Tibial nerve (tissue), 4 donors: ENCODE measurements at places on chromosomes 12 and 14. TPM values are rescaled to one million over a fixed set of nuclear protein-coding genes. Genes with fewer than 3 reads are reported as not detected.

- peaks cover 19% of the 10 kb centered on the region for H3K4me1 ChIP-seq
- no peaks in the 10 kb centered on the region for H3K36me3 ChIP-seq
- H3K27me3 ChIP-seq, result no peaks in the 10 kb centered on the region
- no peak overlapping the region for H3K4me3 ChIP-seq
- DNase-seq, result no peak
Observed at GRCh38 chr12:46153268-46153872, 115.5 kb downstream of the SLC38A1 start.

GRCh38 chr12:111444925-111445725, 39.4 kb downstream of the SH2B3 start:
- no peak for DNase-seq
- H3K4me1 ChIP-seq, result no peaks in the 10 kb centered on the region
- no peaks in the 10 kb centered on the region for H3K27me3 ChIP-seq
- peaks cover 75% of the 10 kb centered on the region for H3K36me3 ChIP-seq
- no peak overlapping the region for H3K4me3 ChIP-seq
- peak overlapping the region; percentile 63 for H3K27ac ChIP-seq

DNA sequence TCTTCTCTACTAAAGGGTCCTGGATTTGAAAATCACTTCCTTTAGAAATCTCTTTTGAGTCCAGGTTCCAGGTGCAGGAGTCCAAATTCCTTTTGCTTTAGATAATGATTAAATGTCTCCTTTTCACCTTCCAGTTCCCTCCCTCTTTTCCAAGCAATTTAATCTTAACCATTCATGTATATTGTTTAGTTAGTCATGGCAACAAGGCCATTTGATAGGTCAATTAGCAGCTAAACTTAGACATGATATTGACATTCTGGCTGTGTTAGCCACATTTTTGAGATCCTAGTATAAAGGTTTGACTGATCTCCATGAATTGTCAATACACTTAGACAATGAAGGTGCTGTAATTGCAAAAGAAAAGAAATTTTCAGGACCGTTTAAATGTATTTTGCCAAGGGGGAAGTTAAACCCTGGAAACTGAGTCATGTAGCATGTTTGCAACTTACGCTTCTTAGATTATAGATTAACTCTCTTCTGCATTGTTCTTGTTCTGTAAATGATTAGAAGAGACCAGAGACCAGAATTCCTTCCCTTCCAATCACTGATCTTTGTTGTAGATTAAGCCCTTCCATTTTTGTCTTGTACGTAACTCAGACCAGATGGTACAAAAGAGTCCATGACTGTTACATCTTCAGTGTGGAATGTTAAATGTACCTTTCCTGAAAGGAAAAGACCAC, 12.4 kb upstream of the C12orf75 start:
- H3K27ac ChIP-seq, result no peak overlapping the region
- DNase-seq, result no peak
- no peaks in the 10 kb centered on the region for H3K27me3 ChIP-seq

GRCh38 chr14:92747701-92748258, 647 bp downstream of the LGMN start:
- H3K4me3 ChIP-seq, result peak overlapping the region; percentile 86
- no peaks in the 10 kb centered on the region for H3K36me3 ChIP-seq
- no peaks in the 10 kb centered on the region for H3K4me1 ChIP-seq
- H3K27me3 ChIP-seq, result no peaks in the 10 kb centered on the region

GRCh38 chr14:102028733-102029132, 58.1 kb downstream of the HSP90AA1 start:
- peaks cover 6% of the 10 kb centered on the region for H3K4me1 ChIP-seq
- no peaks in the 10 kb centered on the region for H3K27me3 ChIP-seq
- no peak overlapping the region for H3K4me3 ChIP-seq
- H3K27ac ChIP-seq, result no peak overlapping the region
- DNase-seq, result no peak

- no peak for DNase-seq
- peaks cover 18% of the 10 kb centered on the region for H3K4me1 ChIP-seq
- H3K27ac ChIP-seq, result no peak overlapping the region
- no peak overlapping the region for H3K4me3 ChIP-seq
Observed at GRCh38 chr14:102219316-102219715, 79.6 kb downstream of the WDR20 start.

DNA sequence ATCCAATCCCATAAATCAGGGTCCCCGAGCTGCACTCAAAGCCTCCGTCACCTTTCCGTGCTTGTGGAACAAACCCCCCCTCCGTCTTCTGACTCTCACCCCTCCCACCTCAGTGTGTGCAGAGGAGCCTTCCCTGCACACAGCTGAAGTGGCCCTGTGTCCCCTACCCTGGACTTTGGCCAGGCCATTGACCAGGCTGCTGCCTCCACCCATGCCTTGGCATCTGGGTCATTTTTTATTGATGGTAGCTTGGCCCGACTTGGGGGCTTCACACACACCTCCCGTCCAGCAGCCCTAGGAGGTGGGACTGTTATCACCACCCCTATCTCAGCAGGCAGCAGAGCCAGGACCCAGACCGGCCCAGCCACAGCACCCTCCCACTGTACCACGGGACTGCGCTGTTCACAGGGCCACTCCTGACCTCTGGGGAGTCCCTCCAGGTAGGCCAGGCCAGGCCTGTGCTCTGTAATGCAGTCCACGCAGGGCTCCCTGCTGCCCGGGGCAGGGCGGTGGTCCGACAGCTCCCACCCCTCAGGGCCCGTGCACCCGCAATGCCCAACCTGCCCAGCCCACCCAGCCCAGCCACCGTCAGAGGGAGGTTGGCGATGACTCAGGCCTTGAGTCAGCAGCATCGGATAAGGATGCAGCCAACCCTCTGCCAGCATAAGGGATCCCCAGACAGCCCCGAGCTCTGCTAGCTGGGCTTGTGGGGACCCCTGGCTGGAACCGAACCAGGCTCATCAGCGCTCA, 9.2 kb upstream of the INF2 start:
- peak overlapping the region; percentile 95 for H3K27ac ChIP-seq
- no peak overlapping the region for H3K4me3 ChIP-seq
- no peak for DNase-seq
- H3K27me3 ChIP-seq, result no peaks in the 10 kb centered on the region
- peaks cover 57% of the 10 kb centered on the region for H3K4me1 ChIP-seq

- no peaks in the 10 kb centered on the region for H3K27me3 ChIP-seq
- peak overlapping the region; percentile 63 for H3K27ac ChIP-seq
- no peak for DNase-seq
Observed at GRCh38 chr12:88624911-88625310, 44.6 kb upstream of the KITLG start.

DNA sequence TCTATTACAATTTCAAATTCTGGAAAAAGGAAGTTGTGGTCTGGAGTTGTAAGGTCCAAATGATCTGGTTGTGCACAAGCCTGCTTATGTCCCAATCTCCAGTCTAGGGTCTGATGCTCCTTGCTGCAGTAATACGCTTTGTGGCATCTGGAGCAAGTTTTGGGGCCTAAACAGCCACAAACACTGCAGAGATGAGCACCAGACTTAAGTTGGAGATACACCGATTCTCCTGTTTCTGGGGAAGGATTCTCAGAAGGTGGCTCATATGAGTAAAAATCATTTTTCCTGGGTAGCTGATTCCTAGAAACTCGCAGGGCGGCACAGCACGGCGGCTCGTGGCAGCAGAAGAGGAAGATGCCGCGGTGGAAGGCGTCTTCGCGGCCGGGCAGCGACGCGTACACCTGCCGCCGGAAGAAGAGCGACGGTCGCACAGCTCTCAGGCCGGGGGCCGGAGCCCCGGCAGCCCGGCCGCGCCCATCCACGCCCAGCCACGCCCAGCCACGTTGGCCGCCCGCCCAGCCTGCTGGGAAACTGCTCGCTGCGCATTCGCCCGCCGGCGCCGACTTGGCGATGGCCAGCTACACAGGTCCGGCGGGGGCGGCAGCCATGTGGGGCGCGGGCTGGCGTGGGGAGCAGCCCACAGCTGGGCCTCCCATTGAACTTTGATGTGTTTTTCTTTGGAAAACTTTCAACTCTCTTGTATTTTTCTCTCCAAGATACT, 129.0 kb downstream of the ASCL4 start:
- DNase-seq, result peak; percentile 17
- H3K36me3 ChIP-seq, result no peaks in the 10 kb centered on the region
- H3K27ac ChIP-seq, result no peak overlapping the region
- H3K4me3 ChIP-seq, result no peak overlapping the region
- no peaks in the 10 kb centered on the region for H3K4me1 ChIP-seq

DNA sequence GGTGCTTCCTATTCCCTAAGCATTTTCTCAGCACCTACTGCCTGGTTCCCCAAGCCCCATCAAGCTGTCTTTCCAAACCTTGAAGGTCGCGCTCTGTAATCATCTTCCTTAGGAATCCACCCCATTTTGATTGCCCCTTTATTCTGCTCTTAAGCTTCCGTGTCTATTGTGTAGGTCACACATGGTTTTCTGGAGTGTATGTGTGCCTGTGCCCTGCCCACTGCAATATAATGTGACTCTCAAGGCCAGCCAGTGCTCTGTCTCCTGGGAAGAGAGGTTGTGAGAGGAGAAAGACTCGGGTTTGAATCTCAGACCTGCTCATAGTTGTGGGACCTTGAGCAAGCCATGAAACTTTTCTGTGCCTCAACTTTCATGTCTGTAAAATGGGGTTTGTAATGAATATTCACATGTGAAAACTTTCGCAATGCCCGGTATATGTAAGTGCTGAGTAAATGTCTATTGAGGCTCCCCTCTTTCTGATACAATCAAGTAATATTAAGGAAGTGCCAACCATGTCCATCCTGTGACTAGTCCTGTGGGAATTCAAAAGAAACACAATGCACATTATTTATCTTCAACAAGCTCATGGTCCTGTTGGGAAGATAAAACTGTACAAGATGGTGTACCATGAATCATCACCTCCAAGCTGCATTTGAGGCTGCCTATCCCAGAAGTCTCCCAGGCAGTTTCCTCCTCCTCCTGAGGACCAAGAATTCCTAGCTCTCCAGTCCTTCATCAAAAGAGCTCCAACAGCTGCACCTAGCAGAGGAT, 774 bp upstream of the KRT75 start:
- no peaks in the 10 kb centered on the region for H3K4me1 ChIP-seq
- DNase-seq, result no peak
- no peak overlapping the region for H3K4me3 ChIP-seq
- H3K27ac ChIP-seq, result no peak overlapping the region
- H3K36me3 ChIP-seq, result no peaks in the 10 kb centered on the region

DNA sequence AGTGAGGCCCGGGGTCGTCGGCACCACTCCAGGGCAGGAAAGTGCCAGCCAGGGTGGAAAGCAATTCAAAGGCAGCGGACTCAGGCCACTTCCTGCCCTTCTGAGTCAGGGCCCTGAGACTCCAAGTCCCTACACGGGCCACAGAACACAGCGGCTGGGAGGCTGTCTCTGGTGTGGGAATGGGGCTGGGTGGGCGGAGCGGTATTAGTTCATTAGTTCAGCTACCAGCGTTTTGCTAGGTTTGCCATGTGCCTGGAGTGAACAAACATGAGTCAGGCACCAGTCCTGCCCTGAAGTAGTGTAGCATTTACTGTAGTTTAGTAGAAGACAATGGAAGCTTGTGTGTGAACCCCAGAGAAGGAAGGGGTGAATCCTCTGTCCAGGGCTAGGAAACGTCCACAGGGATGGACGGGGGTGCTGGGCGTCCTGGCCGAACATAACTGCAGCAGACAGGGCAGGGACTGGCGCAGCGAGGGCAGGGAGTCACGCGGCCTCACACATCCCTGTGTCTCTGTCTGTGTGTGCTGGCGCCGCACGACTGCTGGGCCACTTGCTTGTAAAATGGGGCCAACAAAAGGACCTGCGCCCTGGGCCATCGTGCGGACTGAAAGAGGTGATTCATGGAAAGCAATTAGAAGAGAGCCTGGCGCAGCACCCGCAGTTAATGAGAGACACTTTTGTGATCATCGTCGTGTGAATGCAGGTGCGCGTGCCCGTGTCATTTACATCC, 186.4 kb upstream of the PRMT8 start:
- H3K4me3 ChIP-seq, result no peak overlapping the region
- H3K27ac ChIP-seq, result no peak overlapping the region
- H3K36me3 ChIP-seq, result no peaks in the 10 kb centered on the region
- H3K27me3 ChIP-seq, result peaks cover 37% of the 10 kb centered on the region
- no peak for DNase-seq
- peaks cover 5% of the 10 kb centered on the region for H3K4me1 ChIP-seq

DNA sequence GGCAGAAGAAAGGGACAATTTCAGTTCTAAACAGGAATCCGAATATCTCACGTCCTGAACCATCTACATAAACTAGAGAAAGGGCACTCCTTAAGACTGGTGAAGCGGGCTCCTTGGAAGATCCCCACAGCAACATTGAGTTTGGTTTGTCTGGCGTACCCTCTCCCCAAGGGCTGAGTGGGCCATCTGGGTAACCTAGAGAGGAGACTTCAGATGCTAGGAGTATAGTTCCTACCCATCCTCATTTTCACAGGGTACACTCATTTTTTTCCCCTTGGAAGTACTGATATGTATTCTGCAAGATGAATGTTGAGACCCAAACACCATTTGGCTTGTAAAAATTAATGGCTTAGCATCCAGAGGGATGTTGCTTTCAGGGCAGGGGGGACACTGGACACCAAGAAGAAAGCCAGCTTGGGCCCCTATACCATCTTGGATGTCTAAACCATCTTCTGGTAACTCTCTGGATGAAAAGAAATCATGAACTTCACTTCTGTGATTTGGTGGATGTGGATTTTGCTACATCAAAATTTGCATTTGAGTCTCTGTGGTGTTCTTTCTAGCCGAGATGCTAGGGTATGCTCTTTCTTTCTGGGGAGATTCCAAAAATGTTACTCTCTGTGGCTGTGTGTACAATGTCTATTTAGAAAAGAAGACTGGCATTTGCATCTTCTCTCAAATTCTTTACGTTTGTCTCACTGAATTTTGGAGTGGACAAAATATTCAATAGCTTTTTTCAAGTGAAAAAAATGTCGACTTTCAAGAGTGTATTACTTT, 97.7 kb downstream of the ETV6 start:
- DNase-seq, result no peak
- no peaks in the 10 kb centered on the region for H3K36me3 ChIP-seq
- H3K27me3 ChIP-seq, result no peaks in the 10 kb centered on the region
- H3K27ac ChIP-seq, result no peak overlapping the region
- no peak overlapping the region for H3K4me3 ChIP-seq

DNA sequence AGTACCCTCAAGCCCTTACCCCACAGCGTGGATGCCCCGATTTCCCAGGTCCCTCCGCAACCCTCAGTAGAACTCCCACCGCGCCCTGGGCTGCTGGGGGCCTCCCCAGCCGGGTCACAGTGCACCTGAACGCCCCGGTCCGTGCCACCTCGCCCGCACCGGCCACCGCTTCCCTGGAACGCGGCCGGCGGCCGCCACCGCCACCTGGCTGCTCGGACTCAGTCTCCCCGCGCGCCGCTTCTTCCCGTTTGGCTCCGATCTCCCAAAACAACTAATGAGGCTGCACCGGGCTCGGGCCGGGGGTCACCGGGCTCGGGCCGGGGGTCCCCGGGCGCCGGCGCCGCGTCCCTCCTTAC, 1.0 kb downstream of the ITPK1 start:
- DNase-seq, result no peak
- H3K27me3 ChIP-seq, result no peaks in the 10 kb centered on the region
- no peaks in the 10 kb centered on the region for H3K36me3 ChIP-seq
- H3K4me1 ChIP-seq, result peaks cover 26% of the 10 kb centered on the region

SOCS4 gene
- total RNA-seq, result 17.1 TPM

KRT71 gene
- not detected for total RNA-seq
